ENCODE measurements at places on chromosomes 7 and 10.
A peak's percentile ranks its signal among the peaks of the same experiment; 100 is the strongest.

DNA sequence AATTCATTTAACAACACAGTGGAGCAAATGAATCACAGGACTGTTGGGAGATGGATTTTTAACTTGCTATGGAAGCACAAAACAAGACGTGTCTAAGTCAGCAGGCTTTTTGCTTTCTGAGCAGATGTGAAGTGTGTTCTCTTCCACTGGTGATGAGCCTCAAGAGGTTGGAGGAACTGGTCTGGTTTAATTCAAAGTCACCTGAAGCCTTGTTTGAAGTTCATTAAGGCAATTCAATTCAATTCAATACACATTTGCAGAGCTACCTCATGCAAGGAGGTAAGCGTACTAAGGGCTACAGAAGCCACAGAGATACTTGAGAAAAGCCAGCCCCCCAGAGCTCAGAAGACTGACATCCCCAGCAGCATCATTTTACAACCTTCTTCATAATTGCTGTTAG, 68.4 kb upstream of the PALS2 start:
- DNase-seq = no peak

GRCh38 chr7:91630581-91631380, 249.7 kb downstream of the MTERF1 start:
- no peak for DNase-seq

GRCh38 chr7:76231583-76231982, 29.9 kb downstream of the SRRM3 start:
- no peak for DNase-seq

DNA sequence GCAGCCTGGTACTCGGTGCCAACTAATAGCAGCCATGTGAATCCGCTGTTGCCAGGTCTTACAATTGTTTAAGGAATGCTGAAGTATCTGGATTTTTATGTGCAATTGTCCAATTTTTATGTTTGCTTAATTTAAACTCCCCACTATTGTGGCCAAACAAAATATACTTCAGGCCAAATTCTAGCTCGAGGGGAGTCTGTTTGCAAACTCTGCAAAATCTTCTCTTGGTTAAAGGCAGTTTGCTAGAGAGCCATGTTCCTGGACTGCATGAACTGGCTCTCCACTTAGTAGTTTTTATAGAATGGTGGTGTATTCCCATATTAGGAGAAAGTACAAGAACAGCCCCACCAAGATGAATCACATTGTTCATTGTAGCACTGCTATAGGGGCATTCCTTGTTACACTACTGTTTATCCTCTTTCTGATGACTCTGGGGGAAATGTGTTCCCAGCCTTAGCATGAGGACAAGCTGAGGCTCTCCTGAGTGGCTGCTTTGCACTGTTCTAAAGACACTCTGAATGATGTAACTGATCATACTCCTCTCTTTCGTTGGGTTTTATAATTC, 178.0 kb upstream of the GLI3 start:
- DNase-seq = no peak

- DNase-seq = no peak
Measured at GRCh38 chr7:87709258-87709657, 81.1 kb downstream of the RUNDC3B start.

GRCh38 chr7:130945411-130945811, 211.4 kb upstream of the KLF14 start:
- no peak for DNase-seq

GRCh38 chr7:130893441-130893894, 159.5 kb upstream of the KLF14 start:
- no peak for DNase-seq

- no peak for DNase-seq
Measured at GRCh38 chr7:36360244-36360643, 29.4 kb upstream of the ANLN start.

GRCh38 chr7:24143547-24143946, 140.4 kb upstream of the NPY start:
- DNase-seq = no peak

GRCh38 chr7:28296571-28297483, 115.5 kb upstream of the CREB5 start:
- no peak for DNase-seq

DNA sequence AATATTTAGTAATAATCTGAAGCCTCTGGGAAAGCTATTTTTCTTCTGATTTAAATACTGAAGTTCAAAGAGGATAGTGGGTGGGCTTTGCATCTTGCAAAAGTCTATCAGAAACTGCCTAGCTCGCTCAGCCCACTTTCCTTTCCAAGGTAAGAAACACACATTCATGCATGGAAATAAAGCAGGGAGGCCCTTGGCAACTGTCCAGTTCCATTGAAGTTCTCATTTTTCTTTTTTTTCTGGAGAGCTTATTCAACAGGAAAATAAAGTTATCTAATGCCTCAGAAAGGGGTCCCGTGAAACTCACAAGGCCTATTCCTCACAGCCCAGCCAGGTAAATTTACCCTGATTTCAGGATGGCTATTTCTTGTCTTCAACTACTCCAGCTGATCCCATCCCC, 654.9 kb downstream of the KCNMA1 start:
- DNase-seq = no peak

GRCh38 chr7:138919216-138919615, 62.0 kb downstream of the KIAA1549 start:
- DNase-seq = no peak

GRCh38 chr10:2463316-2463715, 604.0 kb upstream of the PFKP start:
- no peak for DNase-seq

GRCh38 chr7:26292768-26293560, 1.3 kb downstream of the SNX10 start:
- DNase-seq = no peak

DNA sequence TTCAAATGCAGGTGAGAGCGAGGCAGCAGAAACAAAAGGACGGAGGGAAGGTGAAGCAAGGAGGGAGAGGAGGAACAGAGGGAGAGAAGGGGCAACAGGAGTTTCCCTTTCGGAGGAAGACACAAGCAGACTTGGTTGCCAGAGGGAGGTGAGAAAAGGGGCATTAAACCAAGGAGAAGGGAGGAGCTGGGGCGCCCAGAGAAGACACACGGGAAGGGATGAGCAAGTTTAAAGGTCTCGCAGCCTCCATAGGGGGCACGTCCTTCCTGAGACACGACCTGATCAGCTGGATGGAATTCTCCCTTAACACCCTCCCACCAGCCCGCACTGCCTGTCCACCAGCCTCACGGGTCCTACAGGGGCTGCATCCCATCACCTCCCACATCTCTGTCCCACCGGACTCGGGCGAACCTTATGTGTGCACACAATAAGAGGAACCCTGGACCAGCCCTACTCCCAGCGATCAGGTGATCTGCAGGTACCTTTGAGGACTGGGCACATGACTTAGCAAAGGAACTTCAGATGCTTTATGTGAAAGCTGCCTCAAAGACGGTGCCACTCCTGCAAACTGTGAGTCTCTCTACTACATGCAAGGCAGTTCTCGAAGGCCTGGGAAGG, 251.2 kb downstream of the TNS3 start:
- no peak for DNase-seq

DNA sequence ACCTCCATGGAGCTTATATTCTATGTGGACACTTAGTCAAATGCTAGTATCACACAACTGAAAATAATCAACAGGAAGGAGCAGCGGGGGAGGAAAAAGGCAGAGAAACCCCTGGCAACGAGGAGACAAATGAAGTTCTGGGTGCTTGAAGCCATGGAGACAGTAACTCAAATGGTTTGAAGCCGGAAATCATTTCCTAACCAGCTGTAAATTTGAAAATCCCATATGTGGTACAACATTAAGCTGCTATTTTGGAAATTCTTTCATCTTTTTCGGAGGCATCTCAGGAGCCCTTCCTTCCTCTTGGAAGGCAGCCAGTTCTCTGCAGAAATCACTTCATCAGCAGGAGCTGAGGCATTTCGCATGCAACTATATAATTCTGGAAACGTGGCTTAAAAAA, 91.4 kb downstream of the PPP1R3C start:
- no peak for DNase-seq

DNA sequence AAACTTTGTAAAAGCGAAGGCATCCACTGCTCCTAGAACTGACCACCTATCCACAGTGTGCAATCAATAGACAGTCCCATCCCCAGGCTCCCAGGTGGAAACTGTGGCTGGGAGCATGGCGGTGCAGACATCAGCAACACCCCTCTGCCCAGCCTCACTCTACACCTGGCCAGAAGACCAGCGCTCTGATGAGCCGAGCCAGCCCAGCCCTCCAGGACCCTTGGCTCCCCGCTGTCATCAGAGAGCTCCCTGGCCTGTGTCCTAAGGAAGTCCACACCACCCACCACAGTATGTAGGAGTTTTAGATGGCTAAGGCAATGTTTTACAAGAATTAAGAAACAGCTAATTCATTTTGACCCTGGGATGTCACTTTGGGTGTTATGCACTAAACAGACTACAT, 81.0 kb downstream of the VOPP1 start:
- DNase-seq = no peak

DNA sequence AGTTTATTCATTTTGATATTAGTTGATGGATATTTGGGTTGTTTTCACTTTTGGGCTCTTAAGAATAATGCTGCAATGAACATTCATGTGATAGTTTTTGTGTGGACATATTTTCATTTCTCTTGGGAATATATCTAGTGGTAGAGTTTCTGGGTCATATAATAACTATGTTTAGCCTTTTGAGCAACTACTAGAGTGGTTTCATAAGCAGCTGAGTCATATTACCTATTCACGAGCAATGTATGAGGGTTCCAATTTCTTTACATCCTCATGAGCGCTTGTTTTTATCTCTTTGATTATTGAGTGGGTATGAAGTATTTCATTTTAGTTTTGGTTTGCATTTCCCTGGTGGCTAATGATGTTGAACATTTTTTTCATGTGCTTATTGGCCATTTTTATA, 182.6 kb downstream of the PON1 start:
- no peak for DNase-seq

DNA sequence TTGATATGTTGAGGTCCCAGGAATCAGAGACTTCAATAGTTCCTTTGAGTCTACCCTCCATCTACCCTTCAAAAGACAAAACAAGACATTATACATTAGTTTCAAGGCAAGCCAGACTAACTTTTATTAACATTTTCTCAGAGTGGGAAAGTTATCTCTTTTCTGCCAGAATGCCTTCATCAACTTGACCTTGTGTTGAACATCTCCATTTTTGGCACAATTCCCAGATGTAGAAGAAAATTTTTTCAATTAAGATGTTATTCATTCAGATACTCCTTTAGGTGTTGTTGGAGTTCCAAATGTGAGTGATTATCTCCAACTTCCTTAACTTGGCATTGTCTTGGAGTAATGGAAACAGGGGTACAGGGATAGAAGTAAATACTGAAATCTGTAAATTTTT, 59.1 kb downstream of the NRF1 start:
- no peak for DNase-seq

GRCh38 chr10:89888321-89889070, 187.1 kb downstream of the KIF20B start:
- DNase-seq = no peak

DNA sequence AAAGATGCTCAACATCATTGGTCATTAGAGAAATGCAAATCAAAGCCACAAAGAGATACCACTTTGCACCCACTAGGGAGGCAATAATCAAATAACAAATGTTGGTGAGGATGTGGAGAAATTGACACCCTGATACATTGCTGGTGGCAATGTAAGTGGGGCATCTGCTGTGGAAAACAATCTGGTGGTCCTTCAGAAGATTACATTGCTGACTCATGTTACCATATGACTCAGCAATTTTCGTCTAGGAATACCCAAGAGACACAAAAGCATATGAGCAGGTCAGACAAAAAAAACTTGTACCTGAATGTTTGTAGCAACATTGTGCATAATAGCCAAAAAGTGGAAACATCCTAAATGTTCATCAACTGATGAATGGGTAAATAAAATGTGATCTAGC, 4.9 kb upstream of the CLDN3 start:
- no peak for DNase-seq

- peak; percentile 61 for DNase-seq
Measured at GRCh38 chr10:123559066-123559822, 106.9 kb upstream of the GPR26 start.

DNA sequence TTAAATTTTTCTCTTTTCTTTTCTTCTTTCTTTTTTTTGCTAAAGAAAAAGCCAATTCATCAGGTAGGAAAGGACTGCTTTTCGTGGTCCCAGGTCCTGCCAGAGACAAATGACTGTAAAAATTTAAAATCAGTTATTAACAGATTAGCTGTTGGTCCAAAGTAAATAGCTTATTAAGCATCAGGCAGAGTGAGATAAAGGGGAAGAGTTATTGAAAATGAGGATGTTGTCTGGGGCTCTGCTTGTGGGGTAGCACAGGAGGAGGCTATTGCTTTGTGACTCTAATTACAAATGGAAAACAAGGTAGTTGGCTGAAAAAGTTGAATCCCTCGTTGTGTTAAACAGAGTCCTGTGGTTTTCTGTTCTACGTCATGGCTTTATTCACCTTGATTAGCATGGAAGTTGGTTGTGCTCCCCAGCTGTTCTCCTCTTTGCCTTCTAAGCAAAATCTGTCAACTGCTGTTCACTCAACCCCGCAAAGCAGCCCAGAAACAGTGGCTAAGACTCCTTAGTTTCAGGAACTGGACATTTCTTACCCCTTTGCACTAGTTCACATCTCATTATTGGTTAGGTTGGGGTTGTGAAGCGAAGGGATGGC, 128.9 kb downstream of the SNX10 start:
- DNase-seq = no peak

GRCh38 chr10:129131457-129132132, 335.4 kb upstream of the MGMT start:
- no peak for DNase-seq

GRCh38 chr10:119398996-119399395, 143.5 kb downstream of the RGS10 start:
- DNase-seq = no peak

- no peak for DNase-seq
Measured at GRCh38 chr7:738723-739454, 11.8 kb upstream of the PRKAR1B start.

DNA sequence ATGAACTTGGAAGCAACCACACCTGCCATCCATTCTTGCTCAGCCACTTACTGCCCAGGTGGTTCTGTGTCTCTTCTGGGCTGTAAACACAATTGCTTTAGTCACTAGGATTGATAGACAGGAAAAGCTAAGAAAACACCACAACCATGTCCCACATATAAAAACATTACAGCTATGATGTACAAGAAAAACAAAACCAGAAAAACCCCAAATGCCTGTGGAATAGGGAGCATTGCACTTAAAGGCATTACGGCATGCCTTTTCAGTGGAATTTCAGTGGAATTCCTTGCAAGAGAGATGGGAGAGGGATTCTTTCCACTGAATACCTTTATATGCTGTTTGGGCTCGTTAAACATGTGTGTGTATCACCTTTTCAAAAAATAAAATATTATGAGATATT, 44.2 kb upstream of the GPR26 start:
- no peak for DNase-seq

- DNase-seq = no peak
Measured at GRCh38 chr10:34589275-34589674, 225.8 kb downstream of the PARD3 start.

- no peak for DNase-seq
Measured at GRCh38 chr10:128384831-128385230, 258.6 kb upstream of the MKI67 start.

- DNase-seq = no peak
Measured at GRCh38 chr7:18345641-18346234, 149.8 kb upstream of the HDAC9 start.

- DNase-seq = no peak
Measured at GRCh38 chr7:155120460-155120859, 50.3 kb downstream of the HTR5A start.

Measured in D721Med (cell line).